ENCODE measurements at places on chromosomes 3 and 15. TPM values are rescaled to one million over a fixed set of nuclear protein-coding genes. Genes with fewer than 3 reads are reported as not detected.

The UBL7 gene
- polyA plus RNA-seq, result 87.3 TPM

The FEZF2 gene
- not detected for polyA plus RNA-seq

The SOX14 gene
- not detected for polyA plus RNA-seq

The GPR15 gene
- not detected for polyA plus RNA-seq

The PRR20G gene
- not detected for polyA plus RNA-seq

GRCh38 chr3:138890555-138891187 lies 55.9 kb upstream of the PIK3CB start:
- no peak for DNase-seq

DNA sequence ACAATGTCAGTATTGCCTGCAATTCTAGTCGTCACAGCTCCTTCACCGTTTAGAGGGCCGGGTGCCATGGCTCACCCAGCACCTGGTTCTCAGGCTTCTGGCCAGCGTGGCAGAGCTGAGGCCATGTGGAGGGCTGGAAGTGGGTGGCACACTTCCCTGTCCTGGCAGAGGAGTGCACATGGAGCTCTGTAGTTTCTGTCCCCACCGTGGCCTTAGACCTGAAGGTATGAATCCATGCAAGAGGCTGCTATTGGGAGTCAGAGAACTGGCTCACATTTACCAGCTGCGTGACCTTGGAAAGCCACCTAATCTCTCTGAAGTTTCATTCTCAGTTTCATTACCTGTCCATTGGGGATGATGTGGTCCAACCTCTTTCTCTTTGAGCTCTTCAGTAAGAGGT lies 22.2 kb downstream of the EPHB1 start:
- DNase-seq, result no peak

DNA sequence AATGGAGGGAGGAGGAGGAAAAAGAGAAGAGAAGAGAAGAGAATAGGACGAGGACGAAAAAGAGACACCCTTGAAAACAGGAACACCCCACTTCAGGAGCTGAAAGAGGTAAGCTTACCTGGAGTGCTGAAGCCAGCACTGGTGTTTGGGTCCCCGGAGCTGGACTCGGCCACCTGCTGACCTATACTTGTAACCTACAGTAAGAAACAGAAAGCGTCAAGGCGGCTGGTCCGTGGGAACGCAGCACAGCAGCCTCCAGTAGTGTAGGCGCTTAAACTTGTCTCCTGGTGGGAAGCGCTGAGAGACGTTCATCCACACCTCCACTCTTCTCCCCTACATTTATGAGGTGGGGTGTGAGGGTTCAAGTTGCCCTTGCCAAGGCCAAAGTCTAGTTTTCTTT lies 141.0 kb downstream of the NSMCE3 start:
- DNase-seq, result no peak

DNA sequence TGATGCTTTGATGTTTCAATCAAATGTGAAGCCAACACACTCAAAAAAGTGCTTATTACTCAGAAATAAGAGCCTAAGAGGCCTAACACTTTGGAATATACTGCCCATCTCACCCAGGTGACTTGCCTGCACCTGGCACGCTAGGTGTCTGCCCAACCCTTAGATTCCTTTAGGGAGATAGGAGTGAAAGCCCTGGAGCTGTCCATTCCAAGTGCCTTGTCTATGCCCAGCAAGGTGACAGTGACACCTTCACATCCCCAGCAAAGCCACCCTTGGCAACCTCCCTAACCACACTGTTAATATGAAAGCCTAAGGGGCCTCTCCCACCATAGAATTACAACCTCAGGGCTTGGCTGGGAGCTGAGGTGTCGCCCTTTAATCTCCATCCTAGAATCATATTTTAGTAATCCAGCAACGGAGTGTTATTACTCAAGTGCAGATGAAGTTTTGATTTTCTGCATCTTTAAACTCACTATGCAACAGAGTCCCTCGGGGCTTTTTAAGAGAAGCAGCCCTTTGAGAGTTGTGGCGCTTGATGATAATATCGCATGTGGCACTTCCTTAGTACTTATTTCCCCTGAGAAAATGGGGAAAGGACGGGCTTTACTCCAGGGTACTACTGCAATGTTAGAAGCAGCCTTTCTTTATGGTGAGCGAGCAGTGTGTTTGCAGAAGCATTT lies 24.8 kb downstream of the ATP10A start:
- no peak for DNase-seq

- no peak for DNase-seq
These were observed 17.4 kb upstream of the SECISBP2L start for GRCh38 chr15:49063402-49064280.

DNA sequence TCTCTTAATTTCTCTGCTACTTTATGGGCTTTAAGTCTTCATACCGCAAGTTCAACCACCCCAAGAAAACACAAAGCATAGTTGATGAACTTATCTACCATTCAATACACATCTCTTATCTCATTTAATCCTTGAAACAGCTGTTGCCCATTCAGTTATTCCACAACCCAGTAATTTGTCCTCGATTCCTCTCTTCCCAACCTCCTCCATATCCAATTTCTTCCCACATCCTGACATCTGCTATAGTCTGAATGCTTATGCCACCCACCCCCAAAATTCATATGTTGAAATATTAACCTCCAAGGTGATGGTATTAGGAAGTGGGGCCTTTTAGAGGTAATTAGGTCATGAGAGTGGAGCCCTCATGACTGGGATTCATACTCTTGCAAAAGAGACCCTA lies 345.4 kb downstream of the ERC2 start:
- DNase-seq, result no peak

DNA sequence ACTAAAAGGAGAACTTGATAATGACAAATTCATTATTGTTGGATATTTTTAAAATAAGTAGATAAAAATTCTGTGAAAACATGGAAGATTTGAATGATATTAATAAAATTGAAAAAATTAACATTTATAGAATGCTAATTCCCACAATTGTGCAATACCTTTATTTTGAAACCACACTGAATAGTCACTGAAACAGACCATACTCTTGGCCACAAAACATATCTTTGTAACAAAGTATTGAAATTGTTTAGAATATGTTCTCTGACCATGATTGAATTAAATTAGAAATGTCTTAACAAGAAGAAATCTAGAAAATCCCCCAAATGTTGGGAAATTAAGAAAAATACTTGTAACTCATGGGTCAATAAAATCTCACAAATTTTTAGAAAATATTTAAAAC lies 49.2 kb downstream of the ARHGAP11B start:
- no peak for DNase-seq

- no peak for DNase-seq
These were observed 309.6 kb upstream of the KCNH8 start for GRCh38 chr3:18838758-18839157.

- DNase-seq, result no peak
These were observed 41.2 kb downstream of the CEP63 start for GRCh38 chr3:134527037-134527436.

DNA sequence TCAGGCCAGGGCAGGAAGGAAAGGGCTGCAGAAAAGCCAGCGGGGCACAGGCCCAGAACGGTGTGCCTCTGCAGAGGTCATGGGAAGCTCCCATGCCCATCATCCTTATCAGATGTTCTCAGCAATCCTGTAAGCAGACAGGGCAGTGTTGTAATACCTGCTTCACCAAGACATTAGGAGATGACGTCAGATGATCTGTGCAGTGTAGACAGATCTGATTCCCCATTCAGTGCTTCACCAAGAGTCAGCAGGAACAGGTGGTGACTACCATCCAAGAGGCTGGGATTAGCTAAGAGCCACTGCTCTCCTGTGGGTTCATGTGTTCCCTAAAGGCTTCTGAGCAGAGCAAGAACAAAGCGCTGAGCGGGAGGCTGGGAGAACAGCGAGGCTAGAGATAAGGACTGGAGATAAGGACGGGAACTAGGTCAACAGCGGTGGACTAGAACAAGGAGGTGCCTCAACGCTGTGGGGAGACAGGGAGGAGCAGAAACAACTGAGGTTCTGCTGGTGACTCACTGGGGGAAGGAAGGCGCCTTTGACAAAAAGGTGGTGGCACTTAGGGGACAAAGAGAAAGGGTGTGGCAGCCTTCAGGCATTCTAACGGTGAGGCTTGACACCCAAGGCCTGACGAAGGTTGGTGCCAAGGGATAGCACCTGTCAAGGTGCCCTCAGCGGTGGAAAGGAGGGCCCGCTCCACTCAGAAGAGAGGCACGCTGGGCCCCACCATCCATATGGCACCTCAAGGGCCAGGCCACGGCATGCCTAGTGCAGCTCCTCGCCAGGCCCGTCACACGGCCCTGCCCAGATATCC lies 28.4 kb downstream of the CCDC12 start:
- DNase-seq, result no peak

DNA sequence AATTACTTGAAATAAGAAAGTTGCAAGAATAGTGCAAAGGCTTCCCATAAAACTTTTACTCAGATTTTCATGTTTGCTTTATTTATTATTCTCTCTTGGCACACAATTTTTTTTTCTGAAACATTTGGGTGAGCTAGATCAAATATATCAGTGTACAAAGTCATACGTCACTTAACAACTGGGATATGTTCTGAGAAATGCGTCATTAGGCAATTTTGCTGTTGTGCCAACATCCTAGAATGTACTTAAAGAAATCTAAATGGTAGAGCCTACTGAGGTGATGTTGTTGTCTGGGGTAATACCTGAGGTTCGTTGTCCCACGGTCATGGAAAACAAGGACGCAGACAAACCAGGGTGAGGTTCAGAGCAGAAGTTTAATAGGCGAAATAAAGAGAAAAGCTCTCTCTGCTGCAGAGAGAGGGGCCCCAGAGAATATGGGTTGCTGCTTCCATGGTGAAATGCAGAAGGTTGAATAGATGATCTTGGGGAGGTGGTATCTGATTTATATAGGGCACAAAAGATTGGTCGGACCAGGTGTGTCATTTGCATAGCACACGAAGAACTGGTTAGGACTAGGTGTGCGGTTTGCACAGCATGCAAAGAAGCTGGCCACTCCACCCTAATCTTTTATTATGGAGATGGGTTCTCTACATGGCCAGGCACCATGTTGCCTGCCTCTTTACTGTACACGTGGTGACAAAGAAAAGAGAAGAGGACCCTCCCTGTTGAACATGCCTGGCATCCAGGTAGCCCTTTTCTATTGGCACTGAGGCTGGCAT lies 8.8 kb upstream of the GRAMD1C start:
- DNase-seq, result no peak

GRCh38 chr3:173977747-173978146 lies 580.2 kb downstream of the NLGN1 start:
- peak; percentile 37 for DNase-seq

DNA sequence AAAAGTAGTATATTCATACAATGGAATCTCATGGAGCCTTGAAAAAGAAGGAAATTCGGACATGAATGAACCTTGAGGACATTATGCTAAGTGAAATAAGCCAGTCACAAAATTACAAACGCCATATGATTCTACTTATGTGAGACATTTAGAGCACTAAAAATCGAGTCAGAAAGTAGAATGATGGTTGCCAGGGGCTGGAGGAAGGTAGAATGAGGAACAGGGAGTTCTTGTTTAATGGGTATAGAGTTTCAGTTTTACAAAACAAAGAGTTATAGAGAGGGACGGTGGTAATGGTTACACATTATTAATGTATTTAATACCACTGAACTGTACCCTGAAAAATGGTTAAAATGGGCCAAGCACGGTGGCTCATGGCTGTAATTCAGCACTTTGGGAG lies 19.5 kb downstream of the UBXN7 start:
- DNase-seq, result no peak

DNA sequence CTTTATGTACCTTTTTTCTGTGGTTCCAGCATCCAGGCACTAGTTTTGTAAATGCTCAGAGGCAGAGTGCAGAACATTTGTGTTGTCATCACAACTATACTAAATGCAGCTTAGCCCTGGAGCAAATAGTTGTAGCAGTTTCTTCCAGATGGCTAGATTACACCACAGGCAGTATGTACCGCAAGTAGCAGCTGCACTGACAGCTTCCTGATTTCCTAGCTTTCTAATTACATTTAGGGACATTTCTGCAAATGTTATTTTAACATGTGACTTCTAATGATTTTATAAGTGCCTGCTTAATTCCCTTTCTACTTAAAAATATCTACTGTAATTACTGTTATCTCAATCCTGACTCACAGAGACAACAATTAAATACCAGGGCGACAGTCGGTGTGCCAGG lies 106.5 kb downstream of the NR2E3 start:
- no peak for DNase-seq

GRCh38 chr15:99755692-99756409 lies 22.6 kb upstream of the LYSMD4 start:
- no peak for DNase-seq

DNA sequence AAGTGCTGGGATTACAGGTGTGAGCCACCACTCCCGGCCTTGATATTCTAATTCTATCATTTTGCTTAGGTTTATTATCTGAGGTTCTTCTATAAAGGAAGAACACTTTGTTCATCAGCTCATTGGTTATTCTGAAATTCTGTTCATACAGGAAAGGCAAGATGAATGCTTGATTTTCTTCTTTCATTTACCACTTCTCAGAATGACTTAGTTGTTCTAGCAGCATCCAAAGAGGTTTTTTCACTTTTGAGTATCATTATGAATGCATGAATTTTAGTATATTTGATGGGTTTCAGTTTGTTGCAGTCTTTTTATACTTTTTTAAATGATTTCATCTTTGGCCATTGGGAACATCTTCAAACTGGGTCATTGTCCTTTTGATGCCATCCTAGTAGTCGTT lies 51.8 kb downstream of the RNF111 start:
- no peak for DNase-seq

- DNase-seq, result no peak
These were observed 25.0 kb downstream of the SRGAP3 start for GRCh38 chr3:9224490-9224889.

DNA sequence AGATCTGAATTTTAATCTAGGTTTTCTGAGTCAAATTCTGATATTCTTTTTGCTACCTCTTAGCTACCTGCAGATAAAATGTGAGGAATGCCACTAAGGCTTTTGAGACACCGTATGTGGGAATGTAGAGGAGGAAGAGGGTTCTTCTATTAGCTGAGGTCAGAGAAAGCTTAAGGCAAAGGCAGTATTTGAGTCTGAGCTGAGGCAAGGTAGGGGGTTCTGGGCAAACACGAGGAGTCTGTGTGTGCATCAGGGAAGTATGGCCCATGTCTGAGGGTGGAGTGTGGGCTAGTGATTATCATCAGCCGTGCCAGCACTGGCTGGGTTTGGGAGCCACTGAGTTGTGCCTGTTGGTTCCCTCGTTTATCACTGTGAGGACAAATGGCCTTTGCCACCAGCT lies 181.1 kb downstream of the SOX2 start:
- no peak for DNase-seq

DNA sequence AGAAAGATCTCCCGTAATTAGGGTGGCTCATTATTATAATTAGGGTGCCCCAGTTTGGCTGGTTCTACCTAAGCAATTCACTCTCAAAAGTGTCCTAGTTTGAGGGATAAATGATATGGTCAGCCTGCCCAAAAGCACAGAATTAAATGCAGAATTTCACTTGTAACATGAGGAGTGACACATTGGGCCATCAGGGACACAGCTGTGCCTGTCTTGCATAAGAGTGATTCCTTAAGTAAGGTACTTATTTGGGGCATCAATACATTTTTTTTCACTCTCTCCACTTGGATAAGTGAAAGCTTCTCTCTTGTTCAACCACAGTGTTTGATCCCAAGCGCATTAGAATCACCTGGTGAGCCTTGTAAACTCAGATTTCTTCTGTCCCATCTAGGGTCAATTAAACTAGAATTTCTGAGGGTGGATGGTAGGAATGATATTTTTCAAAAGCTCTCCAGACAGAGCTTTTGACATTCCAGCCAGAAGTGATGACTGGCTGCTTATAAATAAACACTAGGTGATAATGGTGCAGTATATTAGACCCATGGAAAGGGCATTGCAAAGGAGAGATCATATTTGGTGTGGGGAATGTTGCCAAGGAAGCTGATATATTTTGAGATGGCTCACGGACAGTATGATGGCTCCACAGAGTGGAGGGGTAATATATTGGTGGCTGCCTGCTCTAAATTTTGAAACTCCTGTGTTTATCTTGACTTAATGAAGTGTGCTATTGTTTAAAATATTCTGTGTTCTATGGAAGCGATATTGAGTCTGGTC lies 458.1 kb upstream of the RASGRP1 start:
- DNase-seq, result no peak

Measured in BJ (cell line).